T-helper 1 cell (primary cell): ENCODE measurements at places on chromosomes 13 and 19.

GRCh38 chr13:75946536-75947284, 310.6 kb downstream of the LMO7 start:
- no peak for DNase-seq

DNA sequence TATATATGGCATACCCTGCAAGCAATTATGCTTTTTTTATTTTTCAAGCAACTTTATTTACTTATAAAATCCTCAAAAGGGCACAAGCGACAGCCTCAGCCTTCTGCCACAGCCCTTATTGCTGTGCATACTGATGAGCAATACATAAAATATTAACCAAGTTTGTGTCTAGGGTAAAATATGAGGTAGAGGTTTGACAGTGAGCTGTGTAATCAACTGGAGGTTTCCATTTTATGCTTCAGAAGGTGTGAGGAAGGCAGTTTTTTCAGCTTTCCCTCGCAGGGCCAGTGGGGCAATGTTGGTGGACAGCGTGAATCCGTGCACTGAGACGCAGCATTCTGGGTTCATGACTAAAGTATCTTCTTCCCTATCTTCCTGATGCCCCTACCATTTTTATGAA, 310.4 kb downstream of the IRS2 start:
- no peak for DNase-seq

DNA sequence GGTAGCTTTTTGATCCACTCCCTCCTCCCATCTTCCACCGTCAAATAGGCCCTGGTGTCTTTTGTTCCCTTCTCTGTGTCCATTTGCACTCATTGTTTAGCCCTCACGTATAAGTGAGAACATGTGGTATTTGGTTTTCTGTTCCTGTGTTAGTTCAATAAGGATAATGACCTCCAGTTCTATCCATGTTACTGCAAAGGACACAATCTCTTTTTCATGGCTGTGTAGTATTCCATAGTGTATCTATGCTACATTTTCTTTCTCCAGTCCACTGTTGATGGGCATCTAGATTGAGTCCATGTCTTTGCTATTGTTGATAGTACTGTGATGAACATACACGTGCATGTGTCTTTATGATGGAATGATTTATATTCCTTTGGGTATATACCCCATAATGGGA, 136.0 kb upstream of the USP29 start:
- no peak for DNase-seq

- DNase-seq: no peak
Measured at GRCh38 chr19:39053276-39054090, 21.1 kb upstream of the FBXO27 start.

- DNase-seq: no peak
Measured at GRCh38 chr13:113258321-113259054, 38.6 kb upstream of the LAMP1 start.

DNA sequence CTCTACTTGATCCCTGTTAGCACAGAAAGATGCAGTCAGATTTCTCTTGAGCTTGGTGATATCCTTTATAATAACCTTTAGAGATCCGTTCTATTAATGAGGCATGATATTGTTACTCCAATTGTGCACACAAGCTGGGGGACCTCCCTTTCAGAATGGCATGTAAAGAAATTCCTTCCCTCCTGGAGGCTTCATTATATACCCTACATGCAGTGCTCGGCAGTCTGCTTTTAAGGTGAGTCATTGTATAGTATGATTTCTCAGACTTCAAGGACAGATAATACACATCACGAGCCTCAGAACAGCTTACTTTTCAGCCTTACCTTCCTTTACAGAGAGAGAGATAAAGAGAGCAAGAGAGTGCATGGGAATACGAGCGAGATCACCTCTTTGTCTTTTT, 261.3 kb downstream of the ATP8A2 start:
- DNase-seq: no peak

DNA sequence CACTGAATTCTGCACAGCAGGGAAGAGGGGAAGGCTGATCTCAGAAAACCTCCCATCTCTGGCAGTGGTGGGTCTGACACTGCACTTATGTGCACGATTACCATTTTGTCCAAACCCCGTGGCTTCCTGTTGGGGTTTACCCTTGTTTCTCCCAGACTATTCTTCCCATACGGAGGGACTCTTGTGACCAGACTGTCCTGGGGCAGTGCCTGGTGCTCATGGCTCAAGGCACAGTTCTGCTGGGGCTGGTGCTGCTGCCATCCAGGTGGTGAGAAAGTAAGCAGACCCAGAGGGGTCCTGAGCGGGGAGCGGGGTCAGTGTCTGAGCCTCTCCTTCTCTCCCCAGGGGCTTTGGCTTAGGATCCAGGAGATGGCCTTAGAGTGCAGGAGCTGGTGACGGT, 5.1 kb upstream of the SIGLEC9 start:
- no peak for DNase-seq

- no peak for DNase-seq
Measured at GRCh38 chr19:47507012-47507411, 7.9 kb downstream of the NAPA start.

- DNase-seq: no peak
Measured at GRCh38 chr19:16139752-16140151, 3.7 kb upstream of the HSH2D start.

- peak; percentile 63 for DNase-seq
Measured at GRCh38 chr19:1250437-1251260, 2.3 kb downstream of the MIDN start.

DNA sequence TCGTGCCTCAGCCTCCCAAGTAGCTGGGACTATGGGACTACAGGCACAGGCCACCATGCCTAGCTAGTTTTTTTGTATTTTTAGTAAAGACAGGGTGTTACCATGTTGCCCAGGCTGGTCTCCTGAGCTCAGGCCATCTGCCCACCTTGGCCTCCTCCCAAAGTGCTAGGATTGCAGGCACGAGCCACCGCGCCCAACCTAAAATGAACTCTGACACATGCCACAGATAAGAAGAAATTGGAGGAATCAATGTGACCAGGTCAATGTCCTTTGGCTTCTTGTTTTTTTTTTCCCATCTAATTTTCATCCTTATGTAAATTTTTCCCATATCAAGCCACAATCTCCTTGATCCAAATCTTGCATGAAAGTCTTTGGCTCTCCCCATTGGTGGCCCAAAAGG, 68.1 kb upstream of the SOX21 start:
- DNase-seq: no peak

DNA sequence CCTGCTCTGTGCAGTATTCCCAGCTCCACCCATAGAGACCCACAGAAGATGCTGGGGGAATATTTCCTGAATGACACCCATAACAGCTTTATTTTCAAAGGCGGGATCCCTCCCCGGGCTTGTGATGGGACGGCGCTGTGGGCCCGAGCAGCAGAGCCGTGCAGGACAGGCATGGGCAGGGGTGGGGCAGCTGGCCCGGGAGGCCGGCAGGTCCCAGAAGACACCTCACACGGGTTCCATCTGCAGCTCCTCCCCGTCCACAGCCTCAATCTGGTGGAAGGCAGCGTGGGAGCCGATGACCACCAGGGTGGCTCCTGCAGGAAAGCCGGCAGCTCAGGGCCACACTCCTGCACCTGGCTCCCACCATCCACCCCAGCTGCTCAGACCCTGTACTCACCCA, 2.5 kb downstream of the RABAC1 start:
- no peak for DNase-seq

GRCh38 chr13:91303031-91303430, 44.5 kb upstream of the MIR17HG start:
- no peak for DNase-seq

- DNase-seq: no peak
Measured at GRCh38 chr13:23377983-23378632, 55.4 kb downstream of the SACS start.

DNA sequence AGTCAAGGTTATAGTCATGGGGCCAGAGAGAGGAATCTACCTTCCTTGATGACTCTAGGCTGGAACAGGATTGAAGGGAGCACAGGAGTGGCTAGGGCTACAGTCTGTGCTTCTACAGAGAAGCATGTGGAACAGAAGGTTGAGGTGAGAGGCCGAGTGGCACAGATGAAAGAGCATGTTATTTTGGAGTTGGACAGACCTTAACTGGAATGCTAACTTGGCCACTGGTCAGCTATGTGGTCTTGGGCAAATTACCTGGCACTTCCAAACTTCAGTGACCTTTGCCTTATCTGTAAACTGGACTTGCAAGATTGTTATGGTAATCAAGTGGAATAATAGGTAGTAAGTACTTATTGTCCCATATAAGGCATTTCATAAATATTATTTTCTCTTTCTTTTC, 252.7 kb downstream of the KCNRG start:
- DNase-seq: no peak

DNA sequence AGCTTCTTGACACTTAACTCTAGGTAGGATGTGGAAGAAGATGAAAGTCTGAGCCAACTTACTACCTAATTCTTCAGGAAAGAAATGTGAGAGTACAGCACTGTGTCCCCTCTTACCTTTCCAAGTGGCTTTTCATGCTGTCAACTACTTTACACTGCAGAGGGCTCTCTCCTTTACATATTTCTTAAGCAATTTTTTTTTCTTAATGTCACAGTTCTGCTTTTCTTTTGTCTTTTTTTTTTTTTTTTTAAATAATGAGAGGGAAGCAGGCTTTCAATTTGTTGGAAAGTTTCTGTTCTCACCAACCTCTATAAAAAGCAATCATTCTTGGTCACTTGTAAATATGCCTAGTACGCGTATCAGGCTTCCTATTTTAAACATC, 212.7 kb upstream of the MIR17HG start:
- no peak for DNase-seq

DNA sequence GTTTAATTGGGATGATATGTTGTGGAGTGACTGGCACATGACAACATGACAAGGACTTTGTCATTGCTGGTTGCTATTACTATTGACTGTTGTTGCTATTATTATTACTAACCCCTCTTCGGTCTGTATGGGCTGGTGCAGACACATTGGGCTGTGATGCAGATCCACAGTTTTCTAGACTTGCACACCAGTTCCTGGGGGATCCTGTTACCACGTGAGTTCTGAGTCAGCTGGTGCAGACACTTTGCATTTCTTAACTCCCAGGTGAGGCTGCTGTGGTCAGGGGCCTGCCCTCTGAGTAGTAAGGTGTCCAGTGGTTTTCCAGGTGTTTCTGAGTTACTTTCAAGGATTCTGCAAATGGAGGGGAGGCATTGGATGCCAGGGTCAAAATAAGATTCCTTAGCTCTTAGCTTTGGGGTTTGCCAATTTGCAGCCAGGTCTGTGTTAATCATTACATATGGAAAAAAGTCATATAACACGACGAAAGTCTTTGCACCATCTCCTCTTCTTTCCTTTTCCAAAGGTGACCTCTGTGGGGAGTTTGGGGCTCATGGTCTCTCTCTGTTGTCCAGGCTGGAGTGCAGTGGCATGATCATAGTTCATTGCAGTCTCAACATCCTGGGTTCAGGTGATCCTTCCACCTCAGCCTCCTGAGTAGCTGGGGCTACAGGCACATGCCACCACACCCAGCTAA, 19.3 kb downstream of the BICRA start:
- no peak for DNase-seq

DNA sequence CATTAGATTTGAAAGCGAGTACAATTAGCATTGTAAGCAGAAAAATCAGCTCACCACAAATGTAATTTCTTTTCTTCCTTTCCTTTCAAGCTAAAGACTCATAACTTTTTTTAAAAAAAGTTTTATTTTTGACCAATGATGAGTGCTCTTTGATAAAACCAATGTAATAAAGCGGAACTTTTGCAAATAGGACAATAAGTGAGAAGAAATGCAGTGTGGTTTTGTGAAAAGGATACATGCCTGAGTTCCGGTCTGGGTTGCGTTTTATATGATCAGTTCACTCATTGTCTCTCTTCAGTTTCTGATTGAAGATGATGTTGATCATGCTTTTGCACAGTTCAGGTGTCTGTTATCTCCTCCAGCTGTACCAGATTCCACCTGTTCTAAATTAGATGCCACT, 274.4 kb downstream of the KLF12 start:
- DNase-seq: peak; percentile 21

DNA sequence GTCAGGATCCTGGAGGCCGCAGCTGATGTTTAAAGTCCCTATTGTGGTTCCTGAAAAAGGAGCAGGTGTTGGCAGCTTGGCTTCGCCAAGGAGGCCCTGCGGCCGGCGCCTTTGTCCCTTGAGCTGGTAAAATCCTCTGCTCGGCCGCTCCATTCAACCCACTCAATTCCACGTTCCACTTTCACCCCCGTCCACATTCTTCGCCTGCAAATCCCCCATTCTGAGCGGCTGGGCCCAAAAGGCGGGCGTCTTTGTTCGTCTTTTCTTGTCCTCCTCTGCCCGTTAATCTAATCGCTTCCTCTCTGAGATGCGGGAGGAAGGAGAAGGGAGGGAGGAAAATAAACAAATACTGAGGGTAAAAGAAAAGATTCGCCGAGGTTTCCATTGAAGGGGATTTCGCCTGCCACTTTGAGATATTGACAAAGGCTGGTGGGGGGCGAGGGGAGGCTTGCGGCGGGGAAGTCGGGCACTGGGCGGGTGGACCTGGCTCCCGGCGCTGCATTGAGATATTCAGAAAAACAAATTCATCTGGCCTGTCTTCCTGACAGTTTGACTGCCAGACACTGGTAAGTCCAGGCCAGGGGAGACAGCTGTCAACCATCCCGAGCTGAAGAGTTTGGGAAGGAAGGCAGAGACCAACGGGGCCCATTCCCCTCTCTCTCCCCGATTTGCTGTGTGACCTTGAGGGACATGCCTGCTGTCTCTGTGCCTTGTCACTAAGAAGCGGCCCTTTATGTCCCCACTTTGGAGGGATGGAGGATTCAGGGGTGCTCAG, 37.6 kb downstream of the ZNRF4 start:
- no peak for DNase-seq

DNA sequence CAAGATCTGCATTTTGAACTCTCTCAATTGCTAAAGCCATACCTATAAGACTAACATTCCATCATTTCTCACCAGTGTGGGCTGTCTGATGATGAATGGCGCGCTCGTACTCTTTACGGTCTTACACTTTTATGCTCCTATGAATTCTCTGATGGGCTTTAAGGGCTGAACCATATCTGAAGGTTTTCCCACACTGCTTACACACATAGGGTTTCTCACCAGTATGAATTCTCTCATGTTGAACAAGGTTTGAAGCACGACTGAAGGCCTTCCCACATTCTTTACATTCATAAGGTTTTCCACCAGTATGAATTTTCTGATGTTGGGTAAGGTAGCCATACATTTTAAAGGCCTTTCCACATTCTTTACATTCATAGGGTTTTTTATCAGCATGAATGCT, 18.8 kb upstream of the ZNF607 start:
- DNase-seq: no peak

- DNase-seq: no peak
Measured at GRCh38 chr19:54336893-54337857, 1.8 kb downstream of the LILRA4 start.

- DNase-seq: no peak
Measured at GRCh38 chr19:52335768-52336116, 301 bp upstream of the ZNF610 start.

DNA sequence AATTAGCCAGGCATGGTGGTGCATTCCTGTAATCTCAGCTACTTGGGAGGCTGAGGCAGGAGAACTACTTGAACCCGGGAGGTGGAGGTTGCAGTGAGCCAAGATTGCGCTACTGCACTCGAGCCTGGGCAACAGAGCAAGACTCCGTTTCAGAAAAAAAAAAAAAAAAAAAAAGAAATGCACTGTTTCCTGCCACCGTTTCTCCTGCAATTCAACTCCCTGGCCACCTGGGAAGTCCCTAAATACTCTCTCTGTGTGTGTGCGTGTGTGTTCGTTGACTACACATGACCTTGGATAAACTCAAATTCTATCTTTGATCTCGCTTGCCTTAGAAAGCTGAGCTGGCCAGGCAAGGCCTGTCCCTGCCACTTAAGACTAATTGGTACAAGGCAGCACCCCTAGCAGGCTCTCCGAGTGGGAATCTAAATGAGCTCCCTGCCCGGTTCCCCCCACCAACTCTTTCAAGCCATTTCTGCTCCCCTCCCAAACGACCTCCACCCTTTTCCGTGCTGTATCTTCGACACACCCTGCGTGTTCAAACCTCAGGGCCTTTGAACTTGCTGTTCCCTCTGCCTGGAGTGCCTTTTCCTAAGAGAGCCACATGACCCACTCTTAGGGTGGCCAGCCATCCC, 5.2 kb upstream of the BCAT2 start:
- peak; percentile 56 for DNase-seq
